Activated CD4-positive, alpha-beta T cell treated with anti-CD3 and anti-CD28 coated beads for 1 hour (primary cell): ENCODE measurements at places on chromosomes 2 and 18.

- DNase-seq, result no peak
These were observed 3.9 kb downstream of the RBKS start for GRCh38 chr2:27886322-27886721.

- no peak for DNase-seq
These were observed 62.1 kb upstream of the SLC16A14 start for GRCh38 chr2:230130668-230131364.

DNA sequence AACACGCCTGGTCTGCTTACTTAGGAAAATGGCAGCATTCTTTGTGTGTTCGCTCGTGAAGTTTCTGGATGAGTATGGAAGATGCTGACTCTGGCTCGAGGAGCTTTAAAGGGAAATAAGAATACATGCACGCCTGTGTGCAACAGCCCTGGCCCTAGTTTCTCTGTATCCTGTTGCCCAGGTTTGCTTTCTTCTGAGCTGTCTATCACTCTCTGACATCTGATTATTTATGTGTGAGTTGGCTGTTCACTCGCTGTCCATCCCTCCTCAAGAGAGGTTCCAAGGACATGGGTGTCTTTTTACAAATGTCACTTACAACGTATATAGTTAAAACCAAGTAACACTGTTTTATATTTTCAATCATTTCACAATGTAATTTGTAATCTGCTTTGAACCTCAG is 16.0 kb downstream of the SLC9A2 start:
- DNase-seq, result no peak

- DNase-seq, result no peak
These were observed 117.2 kb downstream of the GATA6 start for GRCh38 chr18:22286585-22286984.
